ENCODE measurements at places on chromosomes 16 and 17.

DNA sequence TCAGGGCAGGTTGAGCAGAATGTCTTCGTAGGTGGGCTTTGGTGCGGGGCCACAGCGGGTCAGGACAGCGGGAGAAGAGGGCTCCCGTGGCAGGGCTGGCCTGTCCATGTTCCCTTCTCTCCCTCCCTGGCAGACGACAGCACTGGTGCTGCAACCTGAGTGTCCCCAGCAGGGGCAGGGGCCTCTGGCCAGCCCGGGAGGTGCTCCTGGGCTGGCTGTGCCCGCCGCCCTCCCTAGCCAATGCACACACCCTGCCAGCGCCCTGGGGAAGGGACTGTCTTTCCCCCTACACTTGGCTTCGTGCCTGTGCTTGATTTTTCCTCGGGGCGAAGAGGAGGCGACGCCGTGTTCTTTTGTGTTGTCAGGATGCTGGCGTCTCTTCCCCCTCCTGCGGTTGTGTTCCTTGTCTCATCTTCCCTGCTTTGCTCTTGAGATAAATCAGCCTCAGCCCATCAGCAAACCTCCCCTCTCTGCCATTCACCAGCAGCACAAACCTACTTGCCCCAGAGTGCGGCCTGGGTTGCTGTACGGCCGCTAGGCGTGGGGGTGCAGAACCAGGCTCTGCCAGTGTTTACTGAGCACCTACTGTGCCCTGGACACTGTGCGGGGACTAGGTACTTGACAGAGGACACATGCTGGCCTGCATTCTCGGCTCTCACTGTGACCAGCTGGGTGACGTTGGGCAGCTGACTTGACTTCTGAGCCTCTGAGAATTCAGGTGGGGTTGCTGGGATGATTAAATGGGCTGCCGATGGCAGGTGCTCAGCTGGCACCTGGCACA is 237.3 kb upstream of the CIBAR2 start:
- no peak for DNase-seq

GRCh38 chr17:33520426-33521330 is 227.6 kb upstream of the ASIC2 start:
- no peak for DNase-seq

- no peak for DNase-seq
Observed at GRCh38 chr17:64778240-64779097, 116.4 kb upstream of the SMURF2 start.

DNA sequence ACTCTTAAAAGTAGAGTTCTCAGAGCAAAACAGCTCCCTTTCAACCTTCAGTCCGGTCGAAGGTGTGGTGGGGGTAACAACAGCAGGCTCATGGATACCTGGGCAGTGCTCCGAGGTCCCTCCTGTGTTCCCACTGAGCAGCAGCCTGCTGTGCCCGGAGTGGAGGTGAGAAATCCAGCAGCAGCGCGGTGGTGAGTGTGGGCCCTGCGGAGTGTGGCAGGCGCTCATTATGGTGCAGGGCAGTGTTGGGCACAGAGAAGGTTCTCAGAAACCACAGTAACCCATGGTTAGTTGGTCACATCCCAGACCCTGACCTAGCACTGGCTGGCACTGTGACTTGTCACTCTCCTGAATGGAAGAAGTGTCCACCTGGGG is 5.0 kb upstream of the P4HB start:
- no peak for DNase-seq

- no peak for DNase-seq
Observed at GRCh38 chr17:46847204-46848191, 3.9 kb upstream of the WNT9B start.

- no peak for DNase-seq
Observed at GRCh38 chr17:47305302-47305923, 18.3 kb upstream of the EFCAB13 start.

DNA sequence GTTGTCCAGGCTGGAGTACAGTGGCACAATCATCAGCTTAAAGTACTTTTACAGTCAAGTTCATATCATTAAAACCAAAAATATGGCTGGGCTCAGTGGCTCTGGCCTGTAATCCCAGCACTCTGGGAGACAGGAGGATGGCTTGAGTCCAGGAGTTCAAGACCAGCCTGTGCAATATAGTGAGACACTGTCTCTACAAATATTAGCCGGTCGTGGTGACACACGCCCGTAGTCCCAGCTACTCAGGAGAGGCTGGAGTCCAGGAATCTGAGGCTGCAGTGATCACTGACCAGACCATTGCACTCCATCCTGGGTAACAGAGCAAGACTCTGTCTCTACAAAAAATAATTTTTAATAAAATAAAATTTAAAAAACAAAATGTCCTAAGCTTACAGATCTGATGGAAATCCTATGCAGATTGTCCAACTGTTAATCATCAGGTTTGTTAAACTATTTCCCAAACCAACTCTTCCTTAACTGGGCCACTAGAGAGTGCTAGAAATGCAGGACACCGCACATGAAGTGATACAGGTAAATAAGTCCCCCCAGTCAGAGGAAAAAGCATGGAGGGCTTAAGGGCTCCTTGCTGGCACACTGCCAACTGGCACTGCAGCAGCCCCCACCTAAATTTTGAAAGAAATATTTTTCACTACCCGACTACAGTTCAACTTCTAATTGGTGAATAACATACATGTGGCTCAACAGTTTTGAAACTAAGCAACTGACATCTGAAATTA is 2.8 kb downstream of the USP22 start:
- DNase-seq = no peak

- no peak for DNase-seq
Observed at GRCh38 chr16:74778646-74779045, 4.0 kb upstream of the FA2H start.

GRCh38 chr17:37160944-37161343 is 212.2 kb downstream of the AATF start:
- no peak for DNase-seq
